ENCODE measurements at places on chromosomes 2 and 18.

GRCh38 chr18:23151414-23152099 is 16.3 kb downstream of the CABLES1 start:
- no peak for DNase-seq

DNA sequence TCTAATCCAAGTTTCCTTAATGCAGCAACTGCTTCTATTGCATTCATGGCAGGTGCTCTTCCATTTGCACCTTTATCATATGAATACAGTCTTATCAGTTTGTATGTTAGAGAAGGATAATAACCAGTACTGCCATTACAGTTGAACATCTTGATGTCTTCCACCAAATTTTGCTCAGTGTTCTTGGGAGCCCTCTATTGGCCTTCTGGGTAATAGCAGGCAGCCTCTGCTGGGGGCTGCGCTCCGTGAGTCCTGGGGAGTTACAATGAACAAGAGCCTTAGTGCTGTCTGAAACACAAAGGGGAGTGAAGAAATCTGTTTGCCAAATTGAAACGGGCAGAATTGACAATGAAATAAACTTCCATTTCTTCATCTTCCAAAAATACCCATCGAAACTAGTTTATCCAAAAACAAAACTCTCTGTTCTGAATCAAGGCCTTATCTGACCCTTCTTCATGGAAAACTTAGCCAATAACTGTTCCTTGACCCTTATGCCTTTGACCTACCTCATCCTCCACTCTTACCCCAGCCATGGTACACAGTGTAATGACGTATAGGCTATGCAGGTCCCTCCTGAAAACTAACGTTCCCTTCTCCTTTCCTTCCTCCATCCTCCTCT is 79.9 kb downstream of the ALK start:
- DNase-seq, result peak; percentile 32

- DNase-seq, result no peak
Measured at GRCh38 chr18:21762181-21762772, 21.7 kb downstream of the MIB1 start.

DNA sequence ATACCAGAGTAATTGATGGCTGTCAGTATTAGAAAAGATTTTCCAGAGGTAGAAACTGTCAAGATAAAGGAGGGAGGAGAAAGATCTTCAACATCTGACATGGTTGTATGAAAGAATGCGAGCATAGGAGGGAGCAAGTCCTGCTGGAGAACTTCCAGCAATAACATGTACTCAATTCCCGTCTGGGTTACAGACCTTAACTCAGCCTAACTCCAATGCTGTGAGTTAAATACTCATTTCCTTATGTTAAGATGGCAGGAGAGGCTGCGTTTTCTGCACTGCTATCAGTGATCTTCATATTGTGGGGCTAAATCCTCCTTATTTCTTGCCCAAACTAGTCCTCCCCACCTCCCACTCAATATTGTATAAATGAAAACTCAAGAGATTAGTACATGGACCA is 6.7 kb upstream of the CERS6 start:
- no peak for DNase-seq

DNA sequence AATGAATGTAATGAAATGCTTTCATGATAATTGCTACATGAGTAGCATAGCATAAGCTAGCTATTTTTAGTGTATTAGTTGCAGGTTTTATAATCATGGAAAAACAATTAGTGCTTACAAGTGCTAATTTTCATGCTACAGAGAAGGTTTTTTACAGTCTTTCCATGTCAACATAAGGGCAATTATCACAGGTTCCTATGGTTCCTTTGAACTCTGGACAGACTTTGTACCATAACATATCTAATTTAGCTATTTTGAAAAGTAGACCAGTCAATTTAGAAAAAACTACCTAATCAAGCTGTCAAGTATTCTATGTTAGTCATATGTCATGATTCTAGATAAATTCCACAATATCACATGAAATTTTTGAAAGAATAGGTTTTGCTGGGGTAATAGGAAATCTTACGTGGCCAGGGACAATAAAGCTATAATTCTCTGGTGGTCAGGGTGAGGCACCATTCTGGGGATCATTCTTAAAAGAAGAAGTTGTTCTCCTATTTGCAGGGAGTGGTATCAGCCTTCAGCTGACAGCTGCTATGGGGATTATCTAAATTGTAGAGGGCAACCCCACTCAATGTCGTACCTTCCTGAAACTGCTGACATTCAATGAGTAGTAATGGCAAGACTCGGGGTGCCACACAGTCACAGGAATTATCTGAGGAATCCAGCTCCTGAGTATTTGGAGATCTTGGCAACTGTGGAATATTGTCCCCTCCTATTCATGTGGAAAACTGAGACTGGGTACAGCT is 724.0 kb upstream of the LINC00305 start:
- no peak for DNase-seq

DNA sequence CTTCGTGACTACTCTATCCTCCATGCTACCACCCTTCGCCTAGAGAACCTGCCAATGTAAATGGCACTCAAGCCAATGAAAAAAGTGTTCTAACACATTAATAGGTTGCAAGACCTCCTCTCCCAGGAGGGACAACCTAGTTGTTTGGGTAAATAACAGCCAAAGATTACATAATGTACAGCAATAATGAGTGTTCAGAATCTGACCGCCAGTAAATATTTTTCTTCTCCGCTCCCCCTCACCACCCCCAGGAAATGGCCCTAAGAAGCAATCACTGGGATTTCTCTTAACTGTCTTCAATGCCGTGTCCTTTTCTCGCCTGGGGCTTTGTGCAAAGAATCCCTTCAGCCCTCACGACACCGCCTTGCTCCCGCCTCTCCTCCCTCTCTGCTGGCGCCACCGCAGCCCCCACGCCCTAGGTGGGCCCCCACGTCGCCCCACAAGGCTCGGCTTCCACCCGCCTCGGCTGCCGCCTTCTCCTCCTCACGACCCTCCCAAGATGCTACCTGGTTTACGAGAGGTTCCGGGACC is 458 bp downstream of the HYCC2 start:
- DNase-seq, result peak; percentile 4

DNA sequence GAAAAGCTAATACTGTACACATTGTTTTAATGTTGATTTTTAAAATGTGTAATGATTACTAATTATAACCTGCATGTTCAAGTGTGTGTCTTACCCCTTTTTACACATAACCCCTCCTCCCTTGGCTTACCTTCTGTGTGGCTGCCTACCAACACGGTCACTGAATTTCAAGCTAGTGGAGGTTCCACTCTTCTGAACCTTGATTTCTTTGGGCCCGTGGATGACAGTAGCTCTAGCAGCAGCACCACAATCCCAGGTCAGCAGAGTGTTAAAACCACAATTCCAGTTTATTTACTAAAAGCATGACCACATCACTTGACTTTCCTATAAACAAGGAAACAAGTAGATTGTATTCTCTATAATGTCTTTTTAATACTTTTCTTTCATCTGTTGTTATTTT is 56.9 kb downstream of the AFTPH start:
- no peak for DNase-seq

- no peak for DNase-seq
Measured at GRCh38 chr2:197209246-197209645, 101.3 kb downstream of the ANKRD44 start.

GRCh38 chr18:79452190-79452990 is 56.7 kb downstream of the NFATC1 start:
- no peak for DNase-seq

- no peak for DNase-seq
Measured at GRCh38 chr2:160575368-160575767, 81.8 kb upstream of the RBMS1 start.

DNA sequence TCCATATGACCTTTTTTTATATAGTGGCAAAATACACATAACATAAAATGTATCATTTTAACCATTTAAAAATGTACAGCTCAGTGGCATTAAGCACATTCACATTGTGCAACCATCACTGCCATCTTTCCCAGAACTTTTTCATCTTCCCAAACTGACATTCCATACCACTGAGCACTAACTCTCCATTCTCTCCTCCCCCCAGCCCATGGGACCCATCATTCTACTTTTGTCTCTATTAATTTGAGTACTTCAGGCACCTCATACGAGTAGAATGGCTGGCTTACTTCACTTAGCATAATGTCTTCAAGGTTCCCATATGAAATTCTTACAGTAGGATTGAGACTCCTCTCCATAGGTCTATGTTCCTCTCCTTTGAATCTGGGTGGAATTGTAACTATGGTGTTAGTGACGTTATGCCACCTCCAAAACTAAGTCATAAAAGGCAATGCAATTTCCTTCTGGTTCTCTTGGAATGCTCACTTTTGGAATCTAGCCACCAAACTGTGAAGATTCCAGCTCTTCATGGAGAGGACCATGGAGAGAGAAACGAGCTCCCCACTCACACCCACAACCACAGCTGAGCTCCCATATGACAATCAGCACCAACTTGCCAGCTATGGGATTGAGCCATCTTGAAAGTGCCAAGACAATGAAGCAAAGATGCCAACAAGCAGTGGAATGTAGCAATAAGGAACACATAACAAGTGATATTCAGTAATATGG is 9.8 kb upstream of the DNAJC27 start:
- DNase-seq, result no peak

GRCh38 chr2:48799601-48800000 is 44.1 kb upstream of the LHCGR start:
- DNase-seq, result no peak

Measured in CD4-positive, alpha-beta T cell treated with Interleukin-2 at 100 ng/mL for 4 hours (primary cell).